Ascending aorta (tissue), 2 donors: ENCODE measurements at places on chromosomes 1 and 21. TPM values are rescaled to one million over a fixed set of nuclear protein-coding genes. Genes with fewer than 3 reads are reported as not detected.

The FMOD gene
- total RNA-seq: 92.3 TPM

The HPDL gene
- not detected for total RNA-seq

- DNase-seq: no peak
Measured at GRCh38 chr1:228265167-228265566, 57.3 kb downstream of the OBSCN start.

- peak; percentile 87 for DNase-seq
Measured at GRCh38 chr1:202291961-202292712, 49.6 kb downstream of the UBE2T start.

GRCh38 chr1:223271085-223271781 is 92.7 kb downstream of the SUSD4 start:
- no peak for DNase-seq

DNA sequence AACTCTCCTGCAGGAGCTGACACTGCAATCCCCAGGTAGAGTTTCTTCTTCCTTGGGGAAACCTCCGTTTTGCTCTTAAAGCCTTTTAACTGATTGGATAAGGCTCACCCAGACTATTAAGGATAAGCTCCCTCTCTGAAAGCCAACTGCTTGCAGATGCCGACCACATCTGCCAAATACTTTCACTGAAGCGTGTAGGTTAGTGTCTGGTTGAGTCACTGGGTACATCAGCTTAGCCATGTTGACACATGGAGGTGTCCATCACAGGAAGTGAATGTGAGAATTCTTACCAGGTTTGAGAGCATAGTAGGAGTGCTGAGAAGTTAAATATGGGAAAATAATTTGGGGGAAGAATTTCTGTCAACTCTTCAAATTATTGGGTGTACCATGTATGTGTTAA is 202.0 kb downstream of the AJAP1 start:
- no peak for DNase-seq
